ENCODE measurements at places on chromosomes 1 and 21.

GRCh38 chr1:115630342-115630741 lies 11.4 kb upstream of the VANGL1 start:
- DNase-seq = no peak

GRCh38 chr1:165695031-165695430 lies 3.3 kb downstream of the ALDH9A1 start:
- DNase-seq = no peak

DNA sequence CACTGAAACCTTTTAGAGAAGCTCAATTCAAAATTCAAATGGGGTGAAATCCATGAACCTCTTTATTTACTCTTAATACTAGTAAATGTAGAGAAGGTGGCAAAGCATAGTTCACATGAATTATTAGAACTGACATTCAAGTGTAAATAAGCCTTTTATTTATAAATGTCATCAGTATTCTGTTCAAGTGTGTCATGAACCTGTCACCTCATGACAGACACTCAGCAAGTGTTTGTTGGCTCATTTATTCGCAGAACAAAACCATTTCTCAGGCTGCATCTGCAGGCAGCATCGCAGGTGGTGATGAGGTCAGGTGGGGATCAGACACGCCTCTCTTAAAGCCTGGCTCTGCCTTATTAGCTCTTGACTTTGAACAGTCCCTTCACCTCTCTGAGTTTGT lies 116.6 kb downstream of the SETD4 start:
- DNase-seq = no peak

DNA sequence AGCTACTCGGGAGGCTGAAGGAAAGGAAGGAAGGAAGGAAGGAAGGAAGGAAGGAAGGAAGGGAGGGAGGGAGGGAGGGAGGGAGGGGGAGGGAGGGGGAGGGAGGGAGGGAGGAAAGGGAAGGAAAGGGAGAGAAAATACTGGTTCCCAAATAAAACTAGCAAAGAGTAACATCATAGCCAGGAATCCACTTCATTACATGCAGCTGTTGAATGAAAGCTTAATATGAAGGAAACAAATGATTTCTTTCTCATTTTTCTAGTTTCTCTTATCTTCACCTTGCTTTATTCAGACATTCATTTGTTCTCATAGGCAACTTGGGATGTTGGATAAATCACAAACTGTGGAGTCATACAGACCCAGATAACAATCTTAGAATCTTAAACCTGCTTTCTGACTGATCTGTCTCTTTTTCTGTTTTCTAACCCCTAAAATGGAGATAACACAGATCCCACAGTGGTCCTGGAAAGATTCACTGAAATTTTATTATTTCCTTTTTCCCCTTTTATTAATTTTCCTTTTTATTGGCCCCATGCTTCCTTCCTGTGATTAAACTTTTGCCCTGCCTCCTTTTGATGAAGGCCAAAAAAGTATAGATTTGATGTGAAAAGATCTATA lies 52.5 kb upstream of the USH2A start:
- no peak for DNase-seq

GRCh38 chr1:70487910-70488665 lies 77.0 kb downstream of the CTH start:
- no peak for DNase-seq

DNA sequence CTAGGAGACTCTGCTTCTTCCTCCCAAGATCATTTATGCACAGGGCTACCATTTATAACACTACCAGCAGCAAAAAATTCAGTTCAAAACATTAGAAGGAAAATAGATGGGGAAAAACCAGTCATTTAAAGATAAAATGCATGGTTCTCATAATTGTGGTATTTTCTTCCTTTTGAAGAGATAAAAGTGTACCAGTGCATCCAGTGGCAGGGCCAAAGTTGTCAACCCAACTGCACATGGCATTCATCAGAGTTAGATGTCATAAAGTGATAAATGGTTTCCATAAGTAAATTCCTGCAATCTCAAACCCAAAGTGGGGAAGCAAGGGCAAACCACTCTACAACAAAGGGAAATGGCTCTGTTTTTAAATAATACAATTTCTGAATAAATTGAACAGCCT lies 119.1 kb upstream of the DMRTA2 start:
- DNase-seq = no peak

- no peak for DNase-seq
These were observed 5.6 kb downstream of the HYI start for GRCh38 chr1:43447891-43448708.

DNA sequence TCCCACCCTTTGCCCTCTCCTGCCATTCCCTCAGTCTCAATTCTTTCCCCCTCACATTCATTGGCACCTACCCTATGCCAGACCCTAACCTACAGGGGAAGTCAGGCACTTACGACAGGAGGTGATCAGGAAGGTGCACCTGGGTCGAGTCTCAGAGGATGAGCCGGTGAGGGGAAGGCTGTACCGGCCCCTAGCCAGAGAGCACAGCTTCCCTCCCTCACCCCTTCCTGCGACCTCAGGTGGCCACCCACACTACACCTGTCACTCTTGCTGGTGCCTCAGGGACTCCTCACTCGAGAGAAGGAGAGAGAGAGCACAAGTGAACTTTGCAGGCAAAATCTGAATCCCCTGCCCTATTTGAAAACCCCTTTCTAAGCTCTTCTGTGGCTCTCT lies 1.7 kb upstream of the MYOM3 start:
- no peak for DNase-seq

DNA sequence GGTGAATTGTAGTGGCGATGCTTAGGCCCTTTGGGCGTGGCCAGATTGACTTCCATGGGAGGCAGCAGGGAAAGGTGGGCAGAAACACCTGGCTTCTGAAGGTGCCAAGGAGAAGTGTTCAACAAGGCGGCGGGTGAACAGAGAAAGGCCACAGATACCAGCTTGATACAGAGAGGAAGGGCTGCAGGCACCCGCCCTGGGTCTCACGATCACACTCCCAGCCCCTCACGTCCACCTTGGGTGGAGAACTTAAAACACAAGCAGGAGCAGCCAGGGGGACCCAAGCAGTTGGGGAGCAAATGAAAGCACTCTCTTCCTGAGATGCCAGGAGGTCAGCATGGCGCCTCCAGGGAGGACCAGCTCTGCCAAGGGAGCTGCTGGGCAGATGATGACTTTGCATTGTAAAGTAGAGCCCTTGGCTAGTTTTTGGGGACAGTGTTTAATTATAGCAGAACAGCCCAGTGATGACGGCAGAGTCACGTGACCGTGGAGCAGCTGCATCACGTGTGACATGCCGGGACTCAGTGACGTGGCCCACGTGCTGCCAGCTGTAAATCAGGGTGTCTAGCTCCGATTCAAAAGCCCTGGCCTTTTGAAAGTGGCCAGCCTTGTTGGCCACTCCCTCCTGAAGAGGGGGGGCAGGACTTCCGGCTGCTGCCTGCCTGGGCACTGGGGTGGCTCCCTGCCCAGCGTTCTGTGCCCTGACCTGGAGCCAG lies 19.0 kb downstream of the SLC37A1 start:
- DNase-seq = no peak

GRCh38 chr1:73800376-73800775 lies 397.6 kb downstream of the LRRIQ3 start:
- DNase-seq = no peak

DNA sequence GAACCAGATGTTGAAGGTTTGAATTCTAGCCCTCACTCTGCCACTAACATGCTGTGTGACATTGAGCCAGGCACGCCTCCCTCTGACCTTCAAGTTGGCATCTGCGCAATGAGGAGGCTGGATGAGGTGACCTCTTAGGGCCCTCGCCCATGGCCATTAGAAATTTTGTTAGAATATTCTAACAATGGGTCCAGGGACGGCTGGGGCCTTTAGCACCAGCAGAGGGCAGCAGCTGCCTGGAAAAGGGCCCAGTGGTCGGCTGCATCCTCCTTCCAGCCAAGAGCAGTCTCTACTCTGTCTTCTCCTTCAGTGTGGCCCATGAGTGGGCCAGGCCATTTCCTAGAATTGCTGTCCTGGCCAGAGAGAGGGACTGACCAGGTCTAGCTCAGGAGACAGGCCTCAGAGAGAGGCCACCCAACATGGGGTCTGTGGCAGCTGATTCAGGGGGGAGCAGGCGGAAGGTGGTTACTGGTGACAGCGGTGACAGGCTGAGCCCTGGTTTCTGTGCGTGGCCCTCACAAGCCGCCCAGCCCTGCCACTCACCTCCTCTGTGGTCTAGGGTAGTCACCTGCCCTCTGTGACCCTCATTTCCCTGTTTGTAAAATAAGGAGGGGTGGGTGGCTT lies 101.3 kb upstream of the ACTL8 start:
- no peak for DNase-seq

Measured in Caki2 (cell line).